Fibroblast of mammary gland (primary cell): ENCODE measurements at places on chromosomes 4 and X.
A peak's percentile ranks its signal among the peaks of the same experiment; 100 is the strongest.

GRCh38 chrX:74458736-74459135, 37.4 kb downstream of the SLC16A2 start:
- DNase-seq = peak; percentile 77

DNA sequence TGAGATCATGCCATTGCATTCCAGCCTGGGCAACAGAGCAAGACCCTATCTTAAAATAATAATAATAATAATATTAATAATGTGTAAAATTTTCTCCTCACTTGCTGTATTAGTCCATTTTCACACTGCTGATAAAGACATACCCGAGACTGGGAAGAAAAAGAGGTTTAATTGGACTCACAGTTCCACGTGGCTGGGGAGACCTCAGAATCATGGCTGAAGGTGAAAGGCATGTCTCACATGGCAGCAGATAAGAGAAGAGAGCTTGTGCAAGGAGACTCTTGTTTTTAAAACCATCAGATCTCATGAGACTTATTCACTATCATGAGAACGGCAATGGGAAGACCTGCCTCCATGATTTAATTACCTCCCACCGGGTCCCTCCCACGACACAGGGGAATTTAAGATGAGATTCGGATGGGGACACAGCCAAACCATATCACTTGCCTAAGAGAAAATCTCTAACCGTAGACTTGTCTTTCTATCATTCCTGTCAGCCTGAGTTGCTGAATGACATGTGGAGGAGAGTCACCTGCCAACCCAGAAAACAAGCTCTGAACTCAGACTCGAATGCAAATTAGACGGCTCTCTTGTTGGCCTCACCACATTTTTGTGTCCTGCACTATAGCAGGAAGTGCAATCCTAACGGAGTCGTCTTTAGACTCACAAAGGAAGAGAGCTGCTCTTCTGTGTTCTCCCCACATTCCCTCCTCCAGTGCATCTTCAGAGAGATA, 51.9 kb upstream of the DCTD start:
- no peak for DNase-seq

DNA sequence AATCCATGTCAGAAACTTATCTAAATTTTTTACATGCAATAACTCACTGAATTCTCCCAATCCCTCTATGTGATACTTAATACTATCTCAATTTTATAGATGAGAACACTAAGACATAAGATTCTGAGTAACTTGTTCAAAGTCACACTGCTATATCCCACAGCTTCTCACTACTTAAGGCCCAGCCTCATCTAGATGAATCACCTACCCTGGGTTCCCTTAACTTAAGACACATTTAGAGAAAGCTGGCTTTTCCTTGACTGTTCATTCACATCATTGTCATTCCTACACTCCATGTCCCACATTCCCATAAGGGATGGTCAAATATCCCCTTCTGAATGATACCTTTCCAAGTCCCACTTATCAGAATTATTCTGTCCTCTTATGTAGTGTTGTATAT, 21.0 kb downstream of the TNIP3 start:
- DNase-seq = no peak

DNA sequence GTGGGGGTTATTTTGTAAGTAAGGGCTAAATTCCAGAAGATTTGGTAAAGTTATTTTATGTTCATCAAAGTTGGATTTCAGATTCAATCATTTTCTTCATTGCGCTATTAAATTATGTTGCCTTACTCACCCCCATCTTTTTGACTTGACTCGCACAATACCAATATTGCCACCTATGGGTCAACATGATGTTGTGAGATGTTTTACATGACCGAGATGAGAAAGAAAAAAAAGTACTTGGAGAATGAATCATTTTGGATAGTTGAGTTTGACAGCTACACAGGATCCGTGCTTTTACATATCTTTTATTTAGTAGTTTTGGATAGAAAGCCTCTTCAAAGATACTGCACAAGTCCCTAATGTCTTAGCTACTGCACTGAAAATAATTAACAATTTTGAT, 224.2 kb upstream of the EMCN start:
- peak; percentile 75 for DNase-seq

DNA sequence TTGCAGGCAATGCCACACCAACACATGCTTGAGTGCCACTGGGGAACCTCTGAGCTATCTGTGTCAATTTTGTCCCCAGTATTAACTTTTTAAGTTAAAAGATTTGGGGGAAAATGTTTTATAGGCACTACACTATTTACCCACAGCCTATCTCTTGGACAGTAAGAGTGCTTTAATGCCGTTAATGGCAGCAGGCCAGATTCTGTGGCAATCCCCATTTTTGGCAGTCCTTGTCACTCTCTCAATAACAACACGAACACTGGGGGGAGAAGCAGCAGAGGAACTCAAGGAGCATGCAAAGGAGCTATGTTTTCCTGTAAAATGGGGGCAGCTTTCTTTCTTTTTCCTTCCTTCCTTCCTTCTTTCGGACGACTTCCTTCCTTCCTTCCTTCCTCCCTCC, 168.6 kb downstream of the NSUN7 start:
- DNase-seq = peak; percentile 87

- DNase-seq = peak; percentile 53
These were observed 25.9 kb downstream of the NOP14 start for GRCh38 chr4:2937146-2937857.

- no peak for DNase-seq
These were observed 27.4 kb downstream of the HSD17B11 start for GRCh38 chr4:87363552-87363951.

- peak; percentile 56 for DNase-seq
These were observed at the start of gene STK26 for GRCh38 chrX:132022967-132023895. Gene STK26 (plus strand): TSS chrX:132023302. CDS start chrX:132023618, 316 bp downstream.

GRCh38 chrX:133171962-133172708, 46.0 kb downstream of the TFDP3 start:
- DNase-seq = peak; percentile 9

GRCh38 chr4:65383589-65384305, 286.5 kb downstream of the EPHA5 start:
- DNase-seq = peak; percentile 5
